ENCODE measurements at places on chromosomes 7 and 10.

DNA sequence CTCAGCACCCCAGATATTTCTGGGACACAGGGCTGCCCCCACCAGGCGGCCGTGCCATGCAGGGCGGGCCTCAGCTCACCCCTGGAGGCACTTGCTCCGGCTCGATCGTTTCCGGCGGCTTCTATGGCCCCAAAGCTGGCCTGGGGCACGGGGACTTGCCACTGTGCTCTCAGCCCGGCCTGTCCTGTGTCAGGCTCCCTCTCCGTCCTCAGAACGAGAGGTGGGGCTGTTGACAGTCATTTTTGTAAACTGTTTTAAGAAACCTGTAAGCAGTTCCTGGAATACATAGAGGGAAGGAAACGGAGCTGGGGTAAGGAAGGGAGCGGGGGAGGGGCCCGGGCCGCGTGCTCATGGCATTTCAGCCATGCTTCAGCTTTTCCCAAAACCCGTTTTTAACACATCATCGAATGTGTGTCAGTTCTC lies 30.7 kb upstream of the PRKAR1B start:
- no peak for DNase-seq

DNA sequence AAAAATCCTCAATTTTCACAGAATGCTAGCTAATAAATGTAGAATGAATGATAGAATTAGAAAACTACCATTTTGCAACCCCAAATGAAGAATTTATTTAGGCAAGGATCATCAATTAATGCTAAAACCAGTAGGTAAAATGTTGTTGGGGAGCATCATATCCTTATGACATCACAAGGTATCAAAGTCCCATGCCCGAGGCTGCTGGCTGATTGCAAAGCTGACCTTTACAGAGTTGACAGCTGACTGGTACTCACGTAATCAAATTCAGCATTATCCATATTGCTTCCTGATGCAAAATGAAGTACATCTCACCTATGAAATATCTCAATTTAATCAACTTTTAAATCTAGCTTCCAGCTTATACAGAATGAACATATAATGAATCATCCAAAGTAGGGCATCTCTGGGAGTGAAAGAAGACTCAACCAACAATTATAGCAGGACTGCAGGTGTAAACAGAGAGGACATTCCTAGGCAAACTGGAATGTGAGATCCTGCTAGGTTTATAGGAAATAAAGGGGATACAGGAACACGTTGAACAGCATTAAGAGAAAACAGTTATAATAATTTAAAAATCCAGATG lies 10.2 kb upstream of the BLNK start:
- no peak for DNase-seq

DNA sequence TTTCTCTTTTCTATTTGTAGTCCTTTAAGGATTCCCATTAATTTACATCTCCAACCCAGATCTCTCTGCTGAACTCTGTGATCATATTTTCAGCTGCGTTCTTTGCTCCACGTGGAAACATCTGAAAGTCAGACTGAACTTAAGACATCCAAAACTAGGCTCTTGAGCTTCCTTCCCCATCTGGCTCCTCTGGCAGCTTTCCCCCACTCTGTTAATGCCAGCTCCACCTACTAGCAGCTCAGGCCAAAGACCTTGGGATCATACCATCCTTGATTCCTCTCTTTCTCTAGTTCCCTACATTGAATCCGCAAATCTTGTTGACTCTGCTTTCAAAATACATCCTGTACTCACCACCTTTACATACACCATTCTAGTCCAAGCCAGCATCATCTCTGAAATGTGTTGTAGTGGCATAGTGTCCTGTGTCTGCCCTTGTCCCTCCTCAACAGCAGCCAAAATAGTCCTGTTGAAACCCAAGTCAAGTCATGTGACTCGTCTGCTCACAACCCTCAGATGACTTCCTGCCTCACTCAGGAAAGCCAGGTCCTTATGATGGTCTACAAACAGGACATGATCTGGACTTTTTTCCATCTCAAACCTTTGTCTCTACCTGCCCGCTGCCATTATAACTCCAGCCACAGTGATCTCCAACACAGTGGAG lies 7.0 kb downstream of the REEP3 start:
- DNase-seq: no peak

GRCh38 chr10:36048236-36048635 lies 406.1 kb upstream of the FZD8 start:
- no peak for DNase-seq

DNA sequence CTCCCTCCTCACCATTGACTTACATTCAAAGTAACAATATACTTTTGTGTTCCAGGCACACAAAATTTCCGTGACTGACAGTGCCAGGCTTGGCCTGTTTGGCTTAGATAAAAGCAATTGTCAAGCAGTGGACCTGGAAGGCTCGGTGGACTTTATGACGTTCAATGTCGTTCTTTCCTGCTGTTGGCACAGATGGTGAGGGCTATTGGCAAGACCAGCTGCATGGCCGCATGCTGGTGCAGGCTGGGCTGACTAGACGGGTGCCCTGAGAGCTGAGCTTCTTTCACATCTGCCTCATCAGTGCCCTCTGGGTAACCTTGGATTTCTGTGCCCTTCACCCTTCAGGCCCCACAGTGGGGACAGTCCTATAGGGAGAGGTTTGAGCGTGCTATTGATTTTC lies 45.2 kb downstream of the WIPF3 start:
- no peak for DNase-seq

- no peak for DNase-seq
Measured at GRCh38 chr7:99001482-99002147, 123.3 kb downstream of the TRRAP start.

DNA sequence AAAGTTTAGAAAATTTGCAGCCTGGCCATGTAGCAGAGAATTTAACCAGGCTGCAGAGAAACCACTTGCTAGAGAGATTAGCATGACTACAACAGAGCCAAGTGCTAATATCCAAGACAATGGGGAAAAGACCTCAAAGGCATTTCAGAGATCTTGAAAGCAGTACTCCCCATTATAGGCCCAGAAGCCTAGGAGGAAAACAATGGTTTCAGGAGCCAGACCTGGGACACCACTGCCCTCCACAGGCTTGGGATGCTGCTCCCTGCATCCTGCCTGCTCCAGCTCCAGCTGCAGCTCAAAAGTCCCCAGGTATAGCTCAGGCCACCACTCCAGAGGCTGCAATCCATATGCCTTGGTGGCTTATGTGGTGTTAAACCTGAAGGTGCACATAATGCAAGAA lies 101.5 kb upstream of the TMEM72 start:
- no peak for DNase-seq

DNA sequence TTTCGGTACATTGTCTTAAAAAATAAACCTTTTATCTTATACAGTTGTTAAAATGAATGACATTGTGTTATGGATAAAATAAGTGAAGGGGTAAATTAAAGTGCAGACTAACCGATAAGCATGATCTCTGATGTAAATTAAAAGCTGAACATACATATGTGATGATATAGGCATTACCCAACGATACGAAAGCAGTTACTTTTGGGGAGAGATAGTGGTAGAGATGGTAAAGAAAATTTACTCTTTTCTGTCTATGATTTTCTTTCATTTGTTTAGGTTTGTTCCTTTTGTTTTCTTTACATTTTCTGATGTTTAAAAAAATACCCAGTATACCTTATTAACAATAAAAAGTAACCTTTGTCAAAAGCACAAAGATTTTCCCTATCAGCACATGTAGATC lies 6.4 kb downstream of the C1GALT1 start:
- no peak for DNase-seq

Data from HCEC 1CT (cell line).